ENCODE measurements at places on chromosomes 16 and 17.

DNA sequence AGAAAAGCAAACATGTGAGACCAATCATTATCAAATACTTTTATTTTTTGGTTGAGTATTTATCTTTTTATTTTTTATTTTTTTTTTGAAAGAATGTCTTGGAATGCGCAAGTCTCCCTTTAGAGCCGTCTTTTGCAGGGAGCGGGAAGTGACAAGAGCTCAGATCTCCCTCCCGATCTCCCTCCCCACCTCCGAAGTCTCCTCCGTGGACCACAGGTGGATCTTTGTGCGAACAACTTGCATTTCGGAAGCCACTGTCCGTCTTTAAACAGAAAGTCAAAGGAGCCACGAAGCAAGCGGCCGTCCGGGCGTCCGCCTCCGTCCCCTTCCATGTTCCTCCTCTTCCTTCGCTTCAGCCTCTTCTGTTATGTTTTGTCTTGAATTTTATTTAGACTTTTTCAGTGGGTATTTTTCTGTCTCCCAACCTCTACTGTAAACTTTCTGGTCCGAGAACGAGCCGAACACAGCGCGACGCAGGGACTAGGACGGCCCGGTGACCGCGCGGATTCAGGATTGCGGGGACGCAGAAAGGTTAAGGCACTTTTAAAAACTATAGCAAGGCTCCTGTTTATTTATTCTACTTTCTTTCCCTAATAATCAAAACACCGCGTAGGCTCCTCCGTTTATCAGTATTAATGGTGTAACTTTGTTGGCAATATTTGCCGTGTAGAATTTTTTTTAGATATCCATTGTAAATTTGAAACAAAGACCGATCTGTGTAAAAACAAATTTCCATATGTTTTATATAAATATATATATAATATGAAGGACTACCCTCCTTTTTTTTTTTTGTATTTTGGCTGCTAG, 3.3 kb downstream of the FOXF1 start:
- DNase-seq, result peak; percentile 31

GRCh38 chr16:7330709-7331108, 1.9 kb upstream of the RBFOX1 start:
- no peak for DNase-seq

DNA sequence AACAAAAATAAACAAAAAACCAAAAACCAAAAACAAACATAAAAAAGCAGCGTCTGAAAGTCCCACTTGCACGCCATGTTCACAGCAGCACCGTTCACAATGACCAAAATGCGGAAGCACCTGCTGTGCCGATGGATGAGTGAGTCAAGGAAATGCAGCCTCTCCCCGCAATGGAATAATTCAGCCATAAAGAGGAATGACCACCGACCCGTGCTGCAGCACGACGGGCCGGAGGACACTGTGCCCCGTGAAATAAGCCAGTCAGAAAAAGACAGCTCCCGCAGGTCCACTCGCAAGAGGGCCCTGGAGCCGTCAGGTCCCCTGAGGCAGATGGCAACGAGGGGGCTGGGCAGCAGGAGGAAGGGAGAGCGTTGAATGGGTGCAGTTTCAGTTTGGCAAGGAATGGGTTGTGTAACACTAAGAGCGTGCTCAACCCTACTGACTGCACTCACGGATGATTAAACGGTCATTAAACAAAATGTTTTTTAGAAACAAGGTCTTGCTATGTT, 5.1 kb downstream of the CLCN7 start:
- DNase-seq, result no peak

DNA sequence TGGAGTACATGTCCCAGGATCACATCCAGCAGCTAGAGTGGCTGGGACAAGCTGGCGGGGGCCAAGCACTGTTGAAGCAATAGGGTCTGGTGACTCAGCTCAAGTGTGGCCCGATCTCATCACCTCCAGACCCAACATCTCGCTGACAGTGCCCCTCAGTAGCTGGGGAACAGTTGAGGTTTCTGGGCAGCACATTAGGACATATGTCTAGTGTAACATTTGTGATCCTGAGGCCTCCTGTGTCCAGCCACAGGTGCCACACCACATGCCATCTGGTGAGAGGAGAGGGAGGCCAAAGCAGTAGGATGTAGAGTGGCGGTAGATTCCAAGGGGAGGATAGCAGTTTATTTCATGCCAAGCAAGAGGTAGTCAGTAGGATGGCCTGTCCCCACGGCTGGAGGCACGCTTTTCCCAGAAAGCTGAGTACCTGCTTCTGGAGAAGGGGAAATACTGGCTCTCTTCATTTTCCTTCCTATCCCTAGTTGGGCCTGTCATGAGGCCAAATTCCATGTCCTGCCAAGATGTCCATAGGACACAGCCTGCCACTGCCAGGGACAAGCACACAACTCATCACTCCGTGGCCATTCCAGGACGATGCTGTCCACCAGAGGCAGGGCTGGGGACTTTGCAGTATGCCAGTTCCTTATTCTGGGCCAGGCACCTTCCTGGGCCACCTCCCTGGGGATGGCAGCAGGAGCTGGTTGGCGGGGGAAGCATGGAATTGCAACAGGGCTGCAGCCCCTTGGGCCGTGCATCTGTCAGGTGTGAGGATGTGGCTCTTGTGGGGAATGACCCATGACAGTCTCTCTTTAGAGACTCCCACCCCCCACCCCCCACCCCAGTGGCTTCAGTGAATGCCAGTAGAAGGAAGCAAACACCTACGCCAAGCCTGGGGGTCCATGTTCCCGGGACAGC, 24.0 kb downstream of the GGA3 start:
- no peak for DNase-seq

DNA sequence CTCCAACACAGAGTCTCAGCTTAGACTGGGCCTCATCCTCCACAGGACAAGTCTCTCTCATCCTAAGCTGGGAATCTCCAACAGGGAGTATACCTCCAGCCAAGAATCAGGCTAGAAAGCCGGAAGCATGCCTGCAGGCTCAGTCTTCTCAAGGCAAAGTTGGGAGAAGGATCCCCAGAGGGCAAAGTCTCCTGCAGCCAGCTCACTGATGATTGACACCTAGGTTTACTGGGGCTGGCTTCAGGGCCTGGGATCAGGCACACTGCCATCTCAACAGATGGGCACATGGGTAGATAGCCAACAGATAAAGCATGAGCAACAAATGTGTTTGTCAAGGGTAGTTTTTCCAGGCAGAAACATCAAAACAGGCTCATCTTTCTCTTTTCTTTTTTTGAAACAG, 56.1 kb upstream of the TOX3 start:
- DNase-seq, result no peak

- peak; percentile 88 for DNase-seq
Measured at GRCh38 chr16:23060458-23061320, 88.6 kb downstream of the USP31 start.

DNA sequence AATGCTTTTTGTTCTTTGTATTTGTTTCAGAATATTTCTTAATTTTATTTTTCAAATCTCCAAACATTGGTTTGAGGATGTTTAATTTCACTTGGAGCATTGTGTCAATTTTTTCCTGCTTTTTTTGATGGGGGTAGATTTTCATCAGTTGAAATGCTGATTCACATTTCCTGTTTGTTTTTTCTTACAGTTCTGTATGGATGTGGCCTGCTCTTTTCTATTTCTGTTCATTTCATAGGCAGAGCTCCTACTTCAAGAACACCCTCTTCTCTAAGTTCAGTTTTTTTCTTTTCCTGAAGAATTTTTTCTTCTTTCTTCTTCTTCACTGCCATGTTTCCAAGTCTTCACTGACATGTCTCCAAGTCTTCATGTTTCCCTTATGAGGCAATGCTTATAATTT, 8.8 kb downstream of the MBTD1 start:
- no peak for DNase-seq

DNA sequence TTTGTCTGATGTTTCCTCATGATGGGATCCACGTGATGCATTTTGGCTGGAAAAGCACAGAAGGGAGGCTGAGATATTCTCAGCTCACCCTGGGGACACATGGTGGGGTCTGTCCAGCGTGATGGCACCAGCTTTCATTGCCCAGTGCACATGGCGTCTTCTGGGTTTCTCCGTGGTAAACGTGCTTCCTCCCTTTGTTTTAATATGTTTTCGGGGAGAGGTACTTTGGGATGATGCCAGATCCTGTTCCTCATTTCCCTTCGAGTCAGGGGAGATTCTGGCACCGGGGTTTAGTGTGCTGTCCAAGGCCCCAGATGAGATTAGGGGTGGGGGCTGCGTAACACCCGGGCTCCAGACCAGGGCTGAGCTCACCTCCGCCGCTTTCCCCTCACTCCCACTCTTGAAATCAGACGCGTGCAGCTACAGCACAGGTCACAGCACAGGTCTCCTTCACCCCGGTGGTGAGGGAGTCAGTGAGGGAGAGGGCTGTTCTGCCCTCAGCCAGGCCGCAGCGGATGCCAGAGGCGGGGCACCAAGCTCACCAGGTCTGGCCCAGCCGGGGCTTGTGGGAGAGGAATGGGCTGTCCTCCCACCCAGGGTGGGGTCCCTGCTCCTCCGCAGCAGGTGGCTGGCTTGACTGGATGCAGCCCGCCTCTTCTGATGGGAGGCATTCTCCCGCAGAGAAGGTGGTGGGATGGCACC, 33.9 kb downstream of the COX4I1 start:
- DNase-seq, result no peak

All from choroid plexus epithelial cell (primary cell).